ENCODE measurements at places on chromosomes 2 and 18. TPM values are rescaled to one million over a fixed set of nuclear protein-coding genes. Genes with fewer than 3 reads are reported as not detected.

- H3K4me3 ChIP-seq: no peak overlapping the region
- no peaks in the 10 kb centered on the region for H3K4me1 ChIP-seq
- DNase-seq: no peak
- no peaks in the 10 kb centered on the region for H3K27me3 ChIP-seq
- H3K27ac ChIP-seq: no peak overlapping the region
Observed at GRCh38 chr2:78132391-78133370, 610.5 kb upstream of the LRRTM4 start.

- H3K36me3 ChIP-seq: no peaks in the 10 kb centered on the region
- H3K27me3 ChIP-seq: peaks cover 95% of the 10 kb centered on the region
- H3K27ac ChIP-seq: no peak overlapping the region
- H3K4me3 ChIP-seq: no peak overlapping the region
- DNase-seq: no peak
Observed at GRCh38 chr2:218982586-218983262, 2.3 kb downstream of the FEV start.

The EIF5B gene
- total RNA-seq: 31.0 TPM

The NT5C1B gene
- total RNA-seq: not detected

The CCDC85A gene
- 17.0 TPM for total RNA-seq
